ENCODE measurements at places on chromosomes 2 and 18. TPM values are rescaled to one million over a fixed set of nuclear protein-coding genes. Genes with fewer than 3 reads are reported as not detected.

The PROKR1 gene
- 0.44 TPM for polyA plus RNA-seq

DNA sequence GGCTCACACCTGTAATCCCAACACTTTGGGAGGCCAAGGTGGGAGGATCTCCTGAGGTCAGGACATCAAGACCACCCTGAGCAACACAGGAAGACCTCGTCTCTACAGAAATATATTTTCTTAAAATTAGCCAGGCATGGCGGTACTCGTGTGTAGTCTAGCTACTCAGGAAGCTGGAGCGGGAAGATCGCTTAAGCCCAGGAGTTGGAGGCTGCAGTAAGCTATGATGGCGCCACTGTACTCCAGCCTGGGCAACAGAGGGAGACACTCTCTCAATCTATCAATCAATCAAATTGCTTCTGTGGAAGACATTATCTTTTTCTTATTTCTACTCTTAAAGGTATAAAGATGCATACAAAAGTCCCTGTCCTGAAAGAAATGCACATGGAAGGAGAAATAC is 11.3 kb downstream of the FEZ2 start:
- DNase-seq = no peak

DNA sequence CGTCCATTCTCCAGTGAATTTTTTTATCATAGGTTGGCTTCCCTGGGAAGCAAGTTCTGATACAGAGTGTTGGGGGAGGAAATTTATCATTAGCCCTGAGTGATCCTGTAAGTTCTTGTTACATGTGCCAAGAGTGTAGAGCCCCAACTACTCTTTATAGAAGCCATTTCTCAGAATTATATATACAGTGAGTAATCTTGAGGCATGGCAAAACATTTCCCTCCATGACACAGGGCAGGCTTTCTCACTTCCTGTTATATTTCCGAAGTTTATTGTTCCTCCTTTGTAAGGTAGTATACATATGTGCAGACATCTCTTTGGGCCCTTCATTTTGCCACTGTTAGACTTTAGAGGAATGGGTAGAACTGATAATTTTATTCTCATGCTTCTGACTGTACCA is 484.7 kb upstream of the NRXN1 start:
- no peak for DNase-seq

- no peak for DNase-seq
Observed at GRCh38 chr2:151007365-151007764, 254.3 kb downstream of the RBM43 start.

DNA sequence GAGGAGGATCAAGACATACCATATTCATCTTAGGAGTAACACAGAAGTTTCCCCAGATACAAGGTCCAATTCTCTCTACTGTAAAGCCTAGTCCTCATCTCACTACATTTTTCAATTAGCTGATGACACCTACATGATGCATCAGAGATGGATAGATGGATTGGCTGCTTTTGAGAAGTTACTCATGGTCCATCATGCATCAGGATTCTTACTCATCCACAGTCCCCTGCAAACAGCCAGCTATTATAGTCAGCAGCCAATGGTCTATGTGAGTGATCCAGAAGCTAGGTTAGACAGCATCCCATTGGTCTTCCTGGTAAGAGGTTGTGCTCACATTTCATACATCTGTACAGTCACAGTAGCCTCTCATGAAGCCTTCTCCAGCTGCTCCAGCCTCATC is 154.5 kb upstream of the NRP2 start:
- DNase-seq = no peak

The STK39 gene
- 17.1 TPM for polyA plus RNA-seq

- no peak for DNase-seq
Observed at GRCh38 chr2:160063879-160064612, 1.6 kb upstream of the PLA2R1 start.

DNA sequence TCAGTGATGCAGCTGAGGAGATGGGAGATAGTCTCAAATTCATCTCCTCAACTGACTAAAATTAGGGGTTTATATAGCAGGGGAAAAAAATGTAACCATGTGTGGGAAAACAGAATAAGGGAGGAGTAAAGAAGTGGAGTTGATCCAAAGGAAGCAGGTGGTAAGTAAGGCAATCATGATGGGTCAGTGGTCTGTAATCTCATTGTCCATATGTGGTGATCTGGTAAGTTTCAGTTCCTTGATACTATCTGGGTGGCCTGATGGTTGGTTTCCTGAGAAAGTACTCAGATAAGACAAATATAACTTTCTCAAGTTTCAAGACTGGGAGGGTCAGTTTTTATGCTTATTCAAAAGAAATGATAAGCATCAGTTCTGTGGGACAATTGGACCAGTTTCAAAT is 312.3 kb upstream of the KCNJ3 start:
- no peak for DNase-seq

DNA sequence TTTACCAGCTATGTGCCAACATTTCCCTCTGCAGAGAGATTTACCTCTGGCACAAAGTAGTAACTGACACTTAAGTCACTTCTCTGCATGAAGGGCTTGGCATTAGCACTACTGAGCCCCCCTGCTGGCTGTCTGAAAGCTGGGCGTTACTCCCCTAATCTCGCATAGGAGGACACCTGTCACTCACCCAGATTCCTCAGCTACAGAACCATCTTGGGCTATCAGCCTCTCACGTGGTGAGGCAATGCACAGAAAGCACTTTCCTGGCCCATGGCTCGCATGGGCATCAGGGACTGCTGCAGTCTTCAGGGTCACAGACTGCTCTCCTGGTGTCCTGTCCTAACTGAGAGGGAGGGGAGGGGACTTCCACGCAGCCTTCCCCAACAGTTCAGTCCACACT is 12.0 kb downstream of the SERPINE2 start:
- no peak for DNase-seq

- DNase-seq = no peak
Observed at GRCh38 chr2:60867848-60868247, 13.5 kb upstream of the REL start.

DNA sequence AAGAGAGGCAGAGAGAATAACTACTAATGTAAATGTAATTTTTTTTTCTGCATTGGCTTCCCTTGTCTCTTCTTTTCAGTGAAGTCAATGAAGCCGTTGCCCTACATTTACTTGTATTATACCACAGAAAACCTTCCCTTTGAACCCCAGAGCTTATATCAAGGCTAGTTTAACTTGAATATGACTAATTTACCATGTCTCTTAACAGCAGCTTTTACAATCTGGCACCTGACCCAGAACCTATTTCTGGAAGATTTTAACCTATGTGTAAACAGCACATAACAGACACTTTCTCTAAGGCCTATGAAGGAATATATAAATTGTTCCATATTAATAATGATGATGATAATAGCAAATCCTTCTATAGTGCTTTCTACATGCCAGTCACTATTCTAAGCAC is 580.5 kb upstream of the NXPH2 start:
- DNase-seq = no peak

GRCh38 chr2:218959761-218960308 is 369 bp downstream of the CDK5R2 start:
- no peak for DNase-seq

DNA sequence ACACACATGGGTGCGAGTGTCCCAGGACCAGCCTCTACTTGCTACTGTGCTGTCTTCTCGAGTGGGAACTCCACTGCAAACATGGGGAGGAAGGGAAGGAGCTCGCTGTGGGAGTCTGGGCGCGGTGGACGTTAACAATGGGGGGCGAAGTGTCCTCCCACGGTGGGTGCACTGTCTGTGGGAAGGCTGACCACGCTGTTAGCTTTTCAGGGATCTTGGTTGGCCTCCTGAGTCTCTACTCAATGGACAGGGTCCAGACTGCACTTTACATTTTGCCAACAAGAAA is 146.7 kb downstream of the MBP start:
- no peak for DNase-seq

The PIEZO2 gene
- polyA plus RNA-seq = 31.0 TPM

- no peak for DNase-seq
Observed at GRCh38 chr2:205117125-205117524, 565.2 kb upstream of the NRP2 start.

DNA sequence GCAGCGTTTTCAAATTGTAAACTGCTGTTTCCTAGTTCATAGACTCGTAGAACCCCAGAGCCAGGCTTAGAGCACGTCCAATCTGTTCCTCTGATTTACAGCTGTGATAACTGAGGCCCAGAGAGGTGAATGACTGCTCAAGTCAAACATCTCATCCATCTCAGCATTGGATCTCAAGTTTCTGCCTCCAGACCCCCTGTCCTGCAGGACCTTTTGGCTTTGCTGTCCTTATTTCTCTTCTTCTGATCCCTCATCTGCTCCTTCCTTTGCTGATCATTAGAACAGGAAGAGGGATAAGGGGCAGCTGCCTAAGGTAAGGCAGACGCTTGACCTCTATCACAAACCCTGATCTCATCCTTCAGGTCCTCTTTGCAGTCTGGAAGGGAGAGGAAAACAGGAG is 58.5 kb upstream of the CREB1 start:
- DNase-seq = no peak

The RMND5A gene
- polyA plus RNA-seq = 36.9 TPM

GRCh38 chr2:23412556-23413155 is 27.7 kb downstream of the KLHL29 start:
- no peak for DNase-seq

- DNase-seq = no peak
Observed at GRCh38 chr2:235170536-235171521, 219.0 kb downstream of the SH3BP4 start.

The DNAH6 gene
- polyA plus RNA-seq = 0.10 TPM

GRCh38 chr2:188078534-188078933 is 213.1 kb upstream of the GULP1 start:
- no peak for DNase-seq

The IL37 gene
- not detected for polyA plus RNA-seq

DNA sequence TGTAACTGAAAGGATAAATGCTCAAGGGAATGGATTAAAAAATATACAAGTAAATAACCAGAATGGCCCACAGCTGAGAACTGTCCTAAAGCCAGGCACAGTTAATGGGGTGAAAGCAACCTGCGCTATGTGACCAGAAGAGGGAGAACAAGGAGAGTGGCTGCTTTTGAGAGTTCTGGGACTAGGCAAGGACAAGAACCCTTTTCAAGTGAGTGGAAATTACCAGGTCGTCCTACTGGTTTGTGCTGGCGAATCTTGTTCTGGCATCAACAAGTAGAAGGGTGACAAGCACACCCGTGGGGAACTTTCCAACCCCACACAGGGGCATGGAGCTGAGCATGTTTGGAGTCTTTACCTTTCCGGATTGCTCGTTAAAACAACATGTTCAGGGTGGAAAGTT is 82.8 kb downstream of the TMEM17 start:
- no peak for DNase-seq

The UCN gene
- 1.9 TPM for polyA plus RNA-seq

DNA sequence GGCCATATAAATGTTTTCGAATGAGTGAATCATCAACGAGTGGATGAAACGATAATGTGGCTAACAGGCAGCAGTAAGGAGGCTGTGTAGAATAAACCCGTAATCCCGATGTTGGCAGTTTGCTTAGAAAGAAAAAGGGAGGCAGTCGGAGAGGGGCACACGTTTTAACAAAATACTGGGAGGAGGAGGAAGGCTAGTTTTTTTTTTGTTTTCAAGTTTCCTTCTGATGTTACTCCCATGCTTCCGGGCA is 476 bp upstream of the MSH2 start:
- no peak for DNase-seq

GRCh38 chr2:166610180-166610912 is 116.3 kb upstream of the SCN7A start:
- no peak for DNase-seq

The TMEM37 gene
- polyA plus RNA-seq = 8.3 TPM

The CDK15 gene
- 0.99 TPM for polyA plus RNA-seq

The ATG16L1 gene
- polyA plus RNA-seq = 17.4 TPM

DNA sequence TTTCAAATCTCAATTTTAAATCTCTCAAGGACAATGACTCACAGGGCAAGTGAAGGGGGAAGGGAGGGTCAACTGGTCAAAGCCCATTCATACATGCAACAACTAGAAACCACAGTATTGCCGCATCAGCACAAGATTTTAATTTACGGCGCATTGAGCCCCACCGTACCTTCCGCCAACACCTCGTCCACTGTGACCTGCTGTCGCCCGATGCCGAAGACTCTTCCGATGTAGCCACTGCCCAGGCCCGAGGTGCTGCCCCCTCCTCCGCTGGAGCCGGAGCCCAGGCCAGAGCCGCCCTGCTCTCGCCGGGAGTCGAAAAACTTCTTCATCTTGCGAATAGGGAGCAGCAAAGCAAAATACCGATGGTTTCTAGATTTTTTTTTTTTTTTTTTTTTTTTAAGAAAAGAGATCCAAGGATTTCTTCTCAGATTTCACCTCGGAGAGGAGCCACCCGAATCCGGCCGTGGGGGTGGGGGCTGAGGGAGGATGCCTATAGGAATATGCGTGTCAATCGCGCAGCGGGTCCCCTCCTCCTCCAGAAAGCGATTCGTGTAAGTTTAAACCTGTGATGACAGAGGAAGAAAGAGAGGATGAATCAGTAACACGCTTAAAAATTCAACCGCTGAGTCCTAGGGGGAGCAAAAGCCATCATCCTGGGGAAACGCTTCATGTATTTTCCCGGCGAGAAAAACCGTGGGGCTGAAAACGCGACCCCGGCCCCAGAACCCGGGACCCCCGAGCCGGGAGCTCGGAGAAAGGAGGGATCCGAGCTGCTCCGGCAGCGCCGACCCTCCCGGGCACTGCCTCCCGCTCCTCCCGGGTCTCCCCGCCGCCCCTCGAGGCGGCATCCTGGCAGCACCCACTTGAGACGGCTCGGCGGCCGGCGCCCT is 584 bp downstream of the AAK1 start:
- no peak for DNase-seq

The HOXD11 gene
- not detected for polyA plus RNA-seq

GRCh38 chr2:190996947-190997346 is 17.0 kb downstream of the STAT1 start:
- no peak for DNase-seq

DNA sequence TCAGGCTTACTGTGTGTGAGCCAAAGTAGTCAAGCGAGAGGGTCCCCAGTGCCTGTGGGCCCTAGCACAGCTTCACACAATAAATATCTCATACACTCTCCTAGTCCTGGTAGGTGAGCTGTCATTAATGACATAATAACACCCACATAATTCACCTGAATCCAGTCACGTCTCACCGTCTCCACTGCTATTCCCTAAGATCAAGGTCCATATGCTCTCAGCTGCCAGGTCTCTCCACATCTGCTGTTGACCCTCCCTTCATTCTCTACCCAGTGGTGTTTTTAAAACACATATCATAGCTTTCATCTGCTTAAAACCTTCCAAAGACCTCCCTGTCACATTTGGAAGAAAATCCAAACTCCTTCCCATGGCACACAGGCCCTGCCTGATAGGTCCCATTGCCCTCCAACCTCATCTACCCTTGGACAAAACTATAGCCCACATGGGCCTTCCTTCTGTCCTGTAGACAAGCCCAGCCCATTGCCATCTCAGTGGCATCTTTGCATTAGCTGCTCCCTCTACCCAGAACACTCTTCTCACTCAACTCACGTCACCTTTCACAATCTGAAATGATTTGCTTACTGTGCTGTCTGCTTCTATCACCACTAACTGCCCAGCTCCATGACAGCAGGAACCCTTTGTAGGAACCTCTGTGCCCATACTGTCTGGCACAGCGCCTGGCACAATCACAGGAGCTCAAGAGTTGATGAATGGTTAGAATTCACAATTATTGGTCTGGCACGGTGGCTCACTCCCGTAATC is 7.5 kb downstream of the KCNG3 start:
- DNase-seq = no peak

The ABCB11 gene
- polyA plus RNA-seq = not detected
